DND-41 (cell line): ENCODE measurements at places on chromosomes 4 and X.

- DNase-seq: no peak
These were observed 255.6 kb upstream of the JADE1 start for GRCh38 chr4:128553686-128554515.

GRCh38 chrX:20263474-20263873 lies 3.2 kb downstream of the RPS6KA3 start:
- no peak for DNase-seq

DNA sequence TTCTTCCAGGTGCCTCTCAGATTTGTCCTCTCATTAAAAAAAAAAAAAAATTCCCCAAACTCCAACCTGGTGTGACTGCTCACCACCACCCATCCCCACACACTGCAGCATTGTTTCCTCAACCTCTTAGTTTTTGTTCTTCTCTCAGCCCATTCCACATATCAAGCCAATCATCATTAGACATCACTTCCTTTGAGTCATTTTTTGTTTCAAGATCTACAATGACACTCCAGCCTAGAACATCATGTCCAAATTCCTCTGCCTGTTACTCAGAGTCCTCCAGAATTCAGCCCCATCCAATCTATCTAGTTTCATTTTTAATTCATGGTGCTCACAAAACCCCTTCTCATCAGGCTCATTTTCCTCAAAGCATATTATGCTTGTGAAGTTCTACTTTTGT lies 262.5 kb upstream of the TEX13A start:
- no peak for DNase-seq

DNA sequence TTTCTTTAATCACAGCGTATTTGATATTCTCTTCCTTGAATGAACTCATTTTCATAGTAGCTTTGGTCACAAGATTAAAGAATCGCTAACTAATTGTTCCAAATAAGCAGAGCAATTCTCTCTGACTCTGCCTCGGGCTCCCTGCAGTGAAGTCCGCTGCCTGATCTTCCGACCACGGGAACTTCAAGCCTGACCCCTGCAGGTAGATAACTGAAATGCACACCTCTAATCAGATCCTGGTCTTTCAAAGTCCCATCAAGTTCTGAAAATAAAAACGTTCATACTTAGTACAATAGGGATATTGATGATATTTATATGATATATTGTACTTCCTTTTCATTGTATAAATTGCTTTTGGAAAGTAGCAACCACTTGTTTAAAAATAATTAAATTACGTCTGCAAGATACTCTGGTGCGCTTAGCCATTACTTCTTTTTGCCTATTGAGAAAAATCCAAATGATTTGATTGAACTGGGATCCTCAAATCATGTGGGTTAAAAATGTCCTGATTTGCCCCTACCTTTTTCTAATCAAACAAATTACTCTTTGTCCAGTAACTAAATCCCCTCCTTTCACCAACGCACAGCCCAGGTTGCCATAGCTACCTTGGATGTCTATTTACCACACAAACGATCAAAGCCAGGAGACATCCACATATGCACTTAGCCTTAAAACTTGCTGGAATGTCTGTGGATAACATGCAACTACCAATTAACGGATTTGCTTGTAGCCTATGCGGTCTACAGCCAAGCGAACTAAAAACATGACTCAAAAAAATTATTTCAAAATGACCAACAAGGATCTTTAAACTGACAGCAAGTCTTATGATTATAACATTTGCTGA lies 4.2 kb downstream of the MID1 start:
- DNase-seq: peak; percentile 9

DNA sequence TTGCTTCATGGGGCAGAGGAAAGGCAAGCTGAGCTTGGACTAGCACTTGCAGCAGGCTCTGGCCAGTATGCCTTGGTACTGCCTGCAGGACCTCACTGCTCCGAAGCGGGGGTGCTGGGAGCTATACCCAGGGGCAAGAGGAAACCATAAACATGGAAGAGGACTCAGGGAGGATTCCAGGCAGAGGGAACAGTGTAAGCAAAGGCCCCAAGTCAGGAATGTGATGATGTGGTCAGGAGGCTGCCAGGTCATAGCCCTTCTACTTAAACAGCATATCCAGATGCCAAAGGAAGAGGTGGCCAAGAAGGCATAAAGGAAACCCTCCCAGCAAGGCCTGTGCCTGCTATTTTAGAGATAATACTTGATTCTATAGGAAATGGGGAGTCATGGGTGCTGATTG lies 31.1 kb downstream of the RAB40AL start:
- no peak for DNase-seq

DNA sequence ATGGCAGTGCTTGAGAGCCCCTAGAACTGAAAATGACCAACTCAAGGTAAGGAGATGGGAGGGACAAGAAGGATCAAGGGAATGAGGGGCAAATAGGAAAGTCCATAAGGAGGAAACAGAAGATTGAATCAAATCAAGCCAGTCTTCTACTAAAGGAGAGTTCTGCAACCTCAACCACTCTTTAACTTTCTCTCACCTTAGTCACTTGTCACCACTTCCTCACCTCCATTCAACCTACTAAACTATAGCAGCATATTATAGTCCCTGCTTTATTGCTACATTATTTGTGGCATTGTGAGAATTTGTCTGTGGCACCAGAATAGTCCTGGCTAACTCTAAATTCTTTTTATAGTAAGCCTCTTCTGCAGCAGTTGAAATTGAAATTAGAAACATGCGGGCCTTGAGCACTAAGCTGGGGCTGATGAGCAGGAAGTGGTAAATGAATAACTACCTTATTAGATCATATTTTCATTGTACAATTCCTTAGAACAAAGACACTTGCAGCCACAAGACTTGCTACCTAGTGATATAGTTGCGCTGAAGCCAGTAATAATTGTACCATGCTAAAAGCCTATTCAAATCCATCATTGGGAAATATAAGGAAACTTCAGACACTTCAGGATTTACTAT lies 336.9 kb downstream of the ZNF674 start:
- DNase-seq: peak; percentile 39

- DNase-seq: no peak
These were observed 21.4 kb downstream of the CT47C1 start for GRCh38 chrX:119093991-119094735.

DNA sequence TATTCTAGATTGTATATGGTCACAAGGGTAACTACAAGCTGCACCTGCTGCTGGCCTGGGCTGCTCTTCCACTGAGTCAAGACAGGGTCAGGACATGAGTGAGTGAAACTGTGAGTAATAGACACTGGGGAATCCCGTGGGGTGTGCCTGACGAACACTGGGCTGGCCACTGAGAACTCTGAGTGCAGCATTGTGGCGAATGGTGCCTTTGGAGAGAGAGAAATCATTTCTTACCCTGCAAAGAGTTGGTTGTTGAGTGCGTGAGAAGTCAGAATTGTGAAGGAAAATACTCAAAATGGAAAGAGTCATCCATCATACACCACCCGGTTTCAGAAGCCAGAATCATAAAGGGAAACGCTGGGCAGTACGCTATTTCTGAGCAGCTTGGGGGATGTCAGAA lies 43.1 kb upstream of the LSM6 start:
- DNase-seq: no peak

GRCh38 chr4:180564026-180564425 lies 1679.2 kb upstream of the TENM3 start:
- DNase-seq: no peak

GRCh38 chr4:102543030-102543928 lies 42.1 kb downstream of the NFKB1 start:
- DNase-seq: no peak

DNA sequence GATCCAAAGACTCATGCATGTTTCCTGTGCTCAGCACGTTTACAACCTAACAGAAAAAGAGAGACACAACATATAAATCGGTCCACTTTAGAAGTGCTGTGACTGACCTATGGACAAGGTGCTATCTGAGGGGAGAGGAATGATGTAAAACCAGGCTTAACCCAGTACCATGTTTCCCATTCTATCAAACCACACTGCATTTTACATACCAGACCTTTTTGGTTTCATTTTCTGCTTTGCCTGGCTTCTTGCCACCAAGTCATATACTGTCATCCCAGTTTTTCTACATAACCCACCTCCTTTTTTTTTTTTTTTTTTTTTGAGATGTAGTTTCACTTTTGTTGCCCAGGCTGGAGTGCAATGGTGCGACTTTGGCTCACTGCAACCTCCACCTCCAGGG lies 82.2 kb downstream of the KLF8 start:
- peak; percentile 67 for DNase-seq
